HCT116 (cell line): ENCODE measurements at places on chromosomes 1 and 21. TPM values are rescaled to one million over a fixed set of nuclear protein-coding genes. Genes with fewer than 3 reads are reported as not detected.

The PLA2G2F gene
- 0.12 TPM for total RNA-seq

The NTNG1 gene
- not detected for total RNA-seq

The USP16 gene
- 35.9 TPM for total RNA-seq

DNA sequence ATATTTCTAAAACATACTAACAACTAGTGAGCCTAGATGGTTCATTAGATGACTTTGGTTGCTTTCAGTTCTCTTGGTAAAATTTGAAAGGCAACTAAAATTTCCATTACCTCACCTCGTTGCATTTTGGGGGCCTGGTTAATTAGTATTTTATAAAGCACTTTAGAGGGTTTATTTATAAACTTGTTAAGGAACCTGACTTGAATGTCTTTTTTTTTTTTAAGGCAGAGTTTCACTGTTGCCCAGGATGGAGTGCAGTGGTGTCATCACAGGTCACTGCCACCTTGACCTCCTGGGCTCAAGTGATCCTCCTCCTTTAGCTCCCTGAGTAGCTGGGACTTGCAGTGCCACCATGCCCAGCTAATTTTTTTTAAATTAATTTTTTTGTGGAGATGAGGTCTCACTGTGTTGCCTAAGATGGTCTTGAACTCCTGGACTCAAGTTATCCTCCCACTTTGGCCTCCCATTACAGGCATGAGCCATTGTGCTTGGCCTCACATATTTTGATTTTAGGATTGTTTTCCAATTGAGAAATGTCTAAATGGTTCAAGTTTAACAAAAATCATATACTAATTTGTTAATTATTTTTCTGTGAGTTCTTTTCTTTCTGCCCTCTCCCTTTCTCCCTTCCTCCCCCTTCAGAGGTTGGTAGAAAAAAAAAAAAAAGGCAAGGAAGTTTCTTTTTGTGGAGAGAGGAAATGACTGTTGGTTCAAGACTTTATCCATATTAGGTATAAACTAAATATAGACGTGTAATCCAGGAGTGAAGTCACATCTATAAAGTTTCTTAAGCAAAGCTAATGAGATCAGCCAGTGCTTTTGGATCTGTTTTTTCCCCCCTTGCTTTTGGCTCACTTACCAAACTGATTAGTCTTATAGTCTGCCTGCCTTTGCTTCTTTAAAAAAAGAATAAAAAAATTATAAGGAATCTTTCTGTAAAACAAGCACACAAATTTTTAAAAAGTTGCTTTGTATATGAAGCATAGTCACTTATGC is 24.7 kb downstream of the CLIC4 start:
- no peaks in the 10 kb centered on the region for H3K27me3 ChIP-seq
- H3K4me1 ChIP-seq = peaks cover 10% of the 10 kb centered on the region
- H3K27ac ChIP-seq = no peak overlapping the region
- H3K36me3 ChIP-seq = no peaks in the 10 kb centered on the region
- H3K4me3 ChIP-seq = no peak overlapping the region

The OLIG2 gene
- not detected for total RNA-seq

- no peak overlapping the region for H3K4me3 ChIP-seq
- no peak overlapping the region for H3K27ac ChIP-seq
- no peaks in the 10 kb centered on the region for H3K36me3 ChIP-seq
- no peaks in the 10 kb centered on the region for H3K4me1 ChIP-seq
- DNase-seq = no peak
Observed at GRCh38 chr1:157301477-157302198, 163.4 kb upstream of the ETV3 start.

- DNase-seq = no peak
- peaks cover 10% of the 10 kb centered on the region; the same call in 1 of the 2 replicates for H3K4me1 ChIP-seq
- H3K27ac ChIP-seq = peak overlapping the region; percentile 95
- H3K27me3 ChIP-seq = no peaks in the 10 kb centered on the region
- peak overlapping the region; percentile 65 for H3K4me3 ChIP-seq
Observed at GRCh38 chr1:215568299-215568692, 1.2 kb downstream of the KCTD3 start.

DNA sequence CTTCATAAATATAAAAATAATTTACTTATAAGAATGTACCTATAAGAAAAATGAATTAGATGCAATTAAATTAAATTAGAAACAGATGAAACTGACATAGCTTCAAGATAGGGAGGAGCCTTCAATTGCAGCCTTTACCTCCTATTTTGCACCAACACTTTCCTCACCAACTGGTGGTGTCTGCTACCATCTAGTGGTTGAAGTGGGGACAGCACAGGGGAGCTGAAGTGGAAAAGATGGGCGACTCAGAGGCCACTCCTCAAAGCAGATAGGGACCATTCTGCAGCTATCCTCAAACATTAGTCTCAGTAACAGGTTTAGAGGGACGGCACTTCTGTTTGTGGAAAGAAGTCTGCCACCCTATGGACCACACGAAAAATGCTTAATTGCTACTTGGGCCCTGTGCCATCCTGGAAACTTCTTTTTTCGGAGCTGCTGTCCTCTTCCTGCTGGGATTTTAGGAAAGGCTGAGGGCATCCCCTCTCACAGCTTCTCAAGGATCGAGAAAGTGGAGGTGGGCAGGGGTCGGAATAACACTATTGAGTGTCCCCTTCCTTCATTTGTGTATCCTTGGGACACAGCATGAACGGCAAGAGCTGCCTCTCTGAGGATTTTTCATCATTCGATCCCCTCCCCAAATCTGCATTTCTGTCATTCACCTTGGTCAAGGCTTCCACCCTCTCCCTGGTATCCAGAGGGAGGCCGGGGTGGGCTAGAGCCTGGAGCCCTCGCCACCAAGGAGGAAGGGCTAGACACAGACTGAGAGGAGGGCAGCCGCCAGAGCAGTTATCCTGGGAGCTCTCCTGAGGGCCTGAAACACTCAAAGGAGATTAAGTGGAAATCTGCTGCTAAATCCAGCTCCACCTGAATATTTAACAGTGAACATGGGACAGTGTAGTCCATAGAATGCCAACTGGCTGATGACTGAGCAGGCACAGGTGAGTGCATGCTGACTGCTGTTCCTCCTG is 9.6 kb downstream of the PROK1 start:
- H3K4me1 ChIP-seq = peaks cover 27% of the 10 kb centered on the region
- peak; percentile 69 for DNase-seq
- H3K27me3 ChIP-seq = no peaks in the 10 kb centered on the region
- no peak overlapping the region for H3K27ac ChIP-seq
- no peaks in the 10 kb centered on the region for H3K36me3 ChIP-seq

DNA sequence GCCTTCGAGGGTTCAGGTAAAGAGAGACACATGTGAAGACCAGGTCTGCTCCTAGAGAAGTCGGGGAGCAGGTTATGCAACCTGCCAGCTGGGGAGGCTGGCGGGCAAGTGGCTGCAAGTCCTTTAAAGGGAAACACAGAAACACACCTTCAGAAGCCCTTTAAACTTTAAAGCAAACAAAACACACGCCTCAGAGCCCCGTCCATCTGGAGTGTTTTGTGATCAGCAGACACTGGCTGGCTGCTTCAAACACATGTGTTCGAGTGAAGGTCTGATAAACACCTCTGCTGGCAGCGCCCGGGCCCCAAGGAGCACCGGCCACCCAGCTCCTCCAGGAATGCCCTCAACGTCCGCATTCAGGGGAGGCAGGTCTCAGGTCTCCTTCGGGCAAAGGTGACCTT is 15.2 kb downstream of the RIPK4 start:
- no peak for DNase-seq
- peaks cover 28% of the 10 kb centered on the region for H3K36me3 ChIP-seq
- peaks cover 35% of the 10 kb centered on the region for H3K4me1 ChIP-seq
- H3K27ac ChIP-seq = no peak overlapping the region
- H3K27me3 ChIP-seq = no peaks in the 10 kb centered on the region
